ENCODE measurements at places on chromosomes 13 and 19.
A peak's percentile ranks its signal among the peaks of the same experiment; 100 is the strongest.

DNA sequence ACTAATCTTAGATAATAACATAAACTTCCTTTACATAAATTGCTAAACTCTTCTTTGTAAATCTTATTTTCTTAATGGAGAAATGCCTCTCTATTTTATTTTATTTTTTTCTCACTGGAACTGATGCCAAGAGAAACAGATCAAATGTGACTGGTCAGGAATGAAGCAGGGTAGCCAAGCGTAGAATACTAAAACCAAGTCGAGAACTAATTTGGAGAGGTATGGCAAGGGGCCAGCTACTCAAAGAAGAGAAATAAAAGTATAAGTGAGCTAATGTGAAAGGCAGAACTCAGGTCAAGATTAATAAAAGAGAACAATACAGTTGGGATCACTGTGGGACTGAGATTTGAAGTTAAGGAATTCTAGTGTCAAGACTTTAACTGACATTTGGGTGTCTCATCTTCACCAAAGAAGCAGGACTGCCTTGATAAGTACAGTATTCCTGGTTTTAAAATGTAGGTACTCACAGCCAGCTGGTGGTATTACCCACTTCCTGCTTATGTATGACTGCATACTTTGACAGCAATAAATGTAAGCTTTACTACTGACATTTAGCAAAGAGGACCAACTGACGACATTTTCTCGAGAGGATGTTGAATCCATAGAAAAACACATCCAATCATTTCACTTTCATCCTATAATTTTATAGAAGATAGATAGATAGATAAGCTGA lies 1192.2 kb downstream of the EFNB2 start:
- peak; percentile 70 for DNase-seq

- no peak for DNase-seq
Measured at GRCh38 chr19:40419066-40419612, 6.0 kb upstream of the PRX start.

GRCh38 chr13:110506396-110506795 lies 55.1 kb downstream of the RAB20 start:
- no peak for DNase-seq

- DNase-seq = peak; percentile 88
Measured at GRCh38 chr13:80037505-80037888, 303.4 kb downstream of the SPRY2 start.

GRCh38 chr19:29404015-29404414 lies 121.8 kb upstream of the VSTM2B start:
- DNase-seq = no peak

GRCh38 chr13:100734194-100734720 lies 59.7 kb upstream of the TMTC4 start:
- DNase-seq = no peak

- no peak for DNase-seq
Measured at GRCh38 chr13:59547950-59548349, 615.8 kb downstream of the DIAPH3 start.

DNA sequence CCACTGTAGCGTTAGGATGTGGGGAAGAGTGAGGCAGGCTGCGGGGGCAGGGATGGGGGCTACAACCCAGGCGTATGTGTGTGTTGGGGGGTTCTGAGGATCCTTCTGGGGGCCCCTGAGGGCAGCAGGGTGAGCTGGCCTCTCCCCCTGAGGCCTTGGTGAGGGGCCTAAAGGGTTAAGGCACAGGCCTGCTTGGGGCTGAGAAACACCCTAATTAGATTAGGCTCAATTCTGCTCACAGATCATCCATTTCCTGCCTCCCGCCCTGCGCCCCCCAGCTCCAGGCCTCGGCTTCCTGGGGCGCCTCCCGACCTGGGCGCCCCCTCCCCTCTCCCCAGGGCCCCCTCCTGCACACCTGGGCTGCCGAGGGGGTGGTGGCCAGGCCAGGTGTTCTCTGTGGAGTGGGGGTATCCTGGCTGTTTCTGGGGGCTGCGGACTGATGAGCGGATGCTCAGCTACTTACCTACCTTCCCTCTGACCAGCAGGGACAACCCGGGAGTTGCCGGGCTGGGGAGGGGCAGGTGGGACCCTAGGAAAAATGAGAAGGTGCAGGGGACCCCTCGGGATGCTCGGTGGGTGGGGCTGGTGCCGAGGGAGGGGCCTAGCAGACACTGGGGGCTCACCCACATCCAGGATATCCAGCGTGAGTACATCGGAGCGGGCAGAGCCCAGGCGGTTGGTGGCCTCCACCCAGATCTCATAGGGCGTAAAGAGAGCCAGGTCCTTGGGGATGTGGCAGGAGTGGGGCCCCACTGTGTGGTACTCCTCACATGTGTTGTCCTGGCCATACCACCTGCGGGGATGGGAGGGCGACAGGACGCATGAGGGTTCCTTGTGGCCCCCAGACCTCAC lies 8.6 kb downstream of the CRLF1 start:
- no peak for DNase-seq

GRCh38 chr19:2475702-2476450 lies at the start of gene GADD45B:
Gene GADD45B (plus strand): TSS chr19:2476127. CDS start chr19:2476359, 232 bp downstream.
- DNase-seq = peak; percentile 99

- no peak for DNase-seq
Measured at GRCh38 chr19:48950159-48950558, 4.5 kb upstream of the BAX start.

GRCh38 chr19:19466201-19466600 lies 49.1 kb downstream of the TSSK6 start:
- no peak for DNase-seq

DNA sequence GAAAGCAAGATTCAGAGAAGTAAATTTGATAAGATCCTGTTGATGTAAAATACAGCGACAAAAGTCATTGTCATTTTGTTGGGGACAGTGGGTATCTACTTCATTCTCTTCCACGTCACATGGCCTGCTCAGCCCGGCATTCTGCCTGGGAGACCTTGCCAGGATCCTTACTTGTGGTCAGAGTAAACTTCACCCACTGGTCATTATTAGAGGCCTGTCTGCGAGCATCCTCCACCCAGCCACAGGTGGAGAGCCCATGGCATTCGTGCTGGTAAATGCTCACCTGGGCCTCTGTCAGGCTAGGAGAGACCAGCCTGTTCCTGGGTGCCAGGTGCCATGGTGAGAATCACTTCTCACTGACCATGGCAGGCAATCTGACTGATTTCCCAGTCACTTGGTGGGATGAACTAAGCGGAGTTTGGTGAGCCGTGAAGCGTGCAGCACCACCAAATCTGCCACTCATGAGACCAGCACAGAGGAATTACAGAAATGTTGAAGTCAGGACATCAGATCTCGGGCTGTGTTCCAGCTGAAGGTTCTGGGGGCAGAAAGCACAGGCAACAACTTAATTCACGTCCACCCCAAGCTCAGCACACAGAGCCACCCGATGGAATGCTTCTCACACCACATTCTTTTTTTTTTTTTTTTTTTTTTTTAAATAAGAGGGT lies 107.0 kb downstream of the SIPA1L3 start:
- no peak for DNase-seq

GRCh38 chr13:93726173-93726957 lies 499.8 kb downstream of the GPC6 start:
- DNase-seq = no peak

GRCh38 chr19:40974633-40975037 lies 16.4 kb upstream of the CYP2B6 start:
- DNase-seq = peak; percentile 54

DNA sequence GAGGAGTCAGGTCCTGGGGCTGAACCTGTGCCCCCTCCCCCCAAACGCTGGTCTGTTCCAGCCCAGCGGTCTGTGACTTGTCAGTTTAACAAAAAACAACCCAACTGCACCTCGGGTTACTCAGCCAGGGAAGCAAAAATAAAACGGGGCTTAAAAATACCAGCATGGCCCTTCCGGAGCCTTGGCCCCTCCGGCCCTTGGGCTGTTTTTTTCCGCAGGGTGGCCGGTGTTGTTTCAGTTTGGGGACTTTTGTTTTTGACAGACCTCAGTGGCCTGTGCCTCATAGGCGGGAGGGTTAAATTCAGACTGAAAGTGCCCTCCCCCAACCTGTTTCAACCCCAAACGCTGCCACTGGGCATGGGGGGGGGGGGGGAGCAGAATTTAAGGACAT lies 4.0 kb downstream of the TCF3 start:
- DNase-seq = no peak

DNA sequence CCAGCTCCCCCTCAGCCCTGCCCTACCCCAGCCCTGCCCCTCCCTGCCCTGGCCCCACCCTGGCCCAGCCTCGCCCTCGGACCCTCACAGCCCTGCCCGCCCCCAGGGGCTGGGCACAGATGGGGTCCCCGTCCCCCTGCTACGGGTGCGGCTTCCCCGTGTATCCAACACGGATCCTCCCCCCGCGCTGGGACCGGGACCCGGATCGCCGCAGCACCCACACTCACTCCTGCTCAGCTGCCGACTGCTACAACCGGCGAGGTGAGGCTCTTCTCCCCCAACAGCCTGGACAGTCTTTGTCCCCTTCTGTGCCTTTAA lies 5.2 kb downstream of the SHFL start:
- no peak for DNase-seq

GRCh38 chr13:48492470-48493065 lies 40.3 kb downstream of the RCBTB2 start:
- no peak for DNase-seq

- peak; percentile 8 for DNase-seq
Measured at GRCh38 chr13:110815471-110816204, 99.2 kb downstream of the ANKRD10 start.

DNA sequence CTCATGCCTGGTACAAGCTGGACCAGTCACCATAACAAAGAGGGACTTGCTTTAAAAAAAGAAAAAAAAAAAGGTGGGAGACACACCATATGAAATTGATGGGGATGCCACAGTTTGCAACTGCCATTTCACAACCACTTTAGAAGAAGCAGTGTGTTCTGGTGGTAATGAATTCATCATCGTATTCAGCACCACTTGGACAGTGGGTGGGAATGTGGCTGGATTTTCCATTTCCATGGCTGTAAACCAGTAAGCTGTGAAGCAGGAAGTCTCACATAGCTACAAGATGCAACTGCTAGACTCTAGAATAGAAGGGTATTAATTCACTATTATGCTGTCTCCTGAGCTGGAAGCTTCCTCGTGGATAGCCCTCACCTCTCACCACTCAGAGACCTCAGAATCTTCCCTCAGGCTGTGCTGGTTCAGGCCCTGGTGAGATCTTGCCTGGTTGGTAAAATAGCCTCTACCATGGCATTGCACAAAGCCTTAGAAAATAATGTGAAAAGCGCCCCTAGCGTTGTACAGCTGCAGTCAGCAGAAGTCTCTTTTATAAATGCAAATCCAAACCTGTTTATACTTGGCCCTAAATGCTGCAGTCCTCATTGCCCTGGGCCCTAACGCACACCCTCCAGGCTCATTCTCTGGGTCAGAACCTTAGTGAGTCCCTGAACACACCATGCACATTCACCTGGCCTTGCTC lies 150.7 kb downstream of the KCTD15 start:
- DNase-seq = no peak

- DNase-seq = no peak
Measured at GRCh38 chr19:37986048-37986750, 79.2 kb downstream of the SIPA1L3 start.

DNA sequence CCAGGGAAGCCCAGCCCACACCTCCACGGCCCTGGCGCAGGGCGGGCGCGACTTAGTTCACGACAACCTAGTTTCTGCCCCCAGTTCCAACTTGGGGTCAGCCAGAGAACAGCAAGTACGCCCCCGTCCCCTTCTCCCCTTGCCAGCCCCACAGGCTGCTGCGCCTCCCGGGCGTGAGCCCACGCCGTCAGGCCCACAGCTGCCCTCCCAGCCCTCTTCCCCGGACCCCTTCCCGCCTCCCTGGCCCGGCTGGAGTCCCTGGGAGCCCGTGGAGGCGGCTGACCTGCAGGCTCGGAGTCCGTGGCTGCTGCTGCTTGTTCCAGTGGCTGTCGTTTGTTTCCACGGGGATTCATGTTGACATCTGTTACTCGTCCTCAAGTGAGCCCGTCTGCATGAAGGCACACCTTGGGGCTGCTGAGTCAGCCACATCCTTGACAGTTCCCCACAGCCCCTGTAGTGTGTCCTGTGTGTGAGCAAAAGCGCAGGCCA lies 86.0 kb downstream of the ATP11A start:
- DNase-seq = no peak

- DNase-seq = peak; percentile 39
Measured at GRCh38 chr13:105220063-105220462, 1315.4 kb downstream of the EFNB2 start.

- DNase-seq = no peak
Measured at GRCh38 chr13:97851269-97851668, 102.2 kb upstream of the IPO5 start.

DNA sequence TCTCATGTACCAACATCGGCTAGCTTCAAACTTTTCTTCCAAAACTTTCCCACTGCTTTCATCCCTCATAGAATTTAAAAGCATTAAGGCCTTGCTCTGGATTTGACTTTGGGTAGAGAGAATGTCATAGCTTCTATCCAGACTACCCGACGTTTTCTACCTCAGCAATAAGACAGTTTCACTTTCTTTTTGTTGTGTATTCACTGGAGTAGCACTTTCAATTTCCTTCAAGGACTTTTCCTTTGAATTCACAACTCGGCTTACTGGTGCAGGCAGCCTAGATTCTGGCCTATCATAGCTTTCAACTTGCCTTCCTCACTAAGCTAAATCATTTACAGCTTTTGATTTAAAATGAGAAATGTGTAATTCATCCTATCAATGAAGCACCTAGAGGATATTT lies 420.4 kb upstream of the GPC6 start:
- DNase-seq = peak; percentile 24

DNA sequence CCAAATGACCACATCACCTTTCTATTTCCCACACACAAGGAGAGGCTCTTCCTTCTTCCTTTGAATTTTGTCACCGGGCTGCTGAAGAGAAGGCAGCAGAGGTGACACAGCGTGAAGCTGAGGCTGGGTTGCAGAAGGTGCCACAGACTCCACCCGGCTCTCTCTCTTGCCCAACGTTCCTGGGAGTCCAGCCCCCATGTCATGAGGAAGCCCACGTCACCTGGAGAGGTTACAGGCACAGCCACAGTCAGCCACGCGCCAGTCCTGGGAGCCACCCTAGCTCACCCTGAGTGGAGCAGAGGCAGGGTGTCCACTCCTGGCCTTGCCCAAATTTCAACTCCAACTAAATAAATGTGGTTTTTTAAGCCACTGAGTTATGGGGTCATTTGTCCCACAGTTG lies 4.8 kb upstream of the TMEM255B start:
- no peak for DNase-seq
